ENCODE measurements at places on chromosomes 12 and 14. TPM values are rescaled to one million over a fixed set of nuclear protein-coding genes. Genes with fewer than 3 reads are reported as not detected.

Gene PDE6H
- not detected for total RNA-seq

- H3K4me1 ChIP-seq, result no peaks in the 10 kb centered on the region
- no peak for DNase-seq
- H3K4me3 ChIP-seq, result no peak overlapping the region
Measured at GRCh38 chr12:90809940-90810339, 145.0 kb downstream of the CCER1 start.

DNA sequence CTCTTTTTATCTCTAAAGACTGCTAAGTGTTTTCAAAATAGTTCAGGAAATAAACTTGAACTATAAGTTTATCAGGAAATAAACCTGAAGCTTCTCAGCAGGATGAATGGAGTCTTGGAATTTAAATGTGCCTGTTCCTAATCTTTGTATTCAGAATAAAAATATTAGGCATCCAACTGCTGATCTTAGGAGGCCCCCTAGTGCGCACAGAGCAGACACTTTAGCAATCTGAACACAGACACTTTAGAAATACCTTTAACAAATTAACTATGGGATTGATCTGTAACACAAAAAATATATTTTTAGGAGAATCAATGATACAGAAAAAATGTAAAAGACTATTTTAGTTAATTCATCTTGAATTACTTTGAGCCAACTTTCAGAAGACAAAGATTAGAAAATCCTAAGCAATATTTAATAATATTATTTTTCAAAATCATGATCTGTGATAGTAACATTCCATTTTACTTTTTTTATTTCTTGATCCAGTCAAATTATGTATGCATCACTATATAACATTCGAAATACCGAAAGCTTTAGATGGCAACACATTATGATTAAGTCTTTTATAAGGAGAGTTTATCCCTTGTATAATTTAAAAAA lies 80.9 kb downstream of the SLC41A2 start:
- H3K27ac ChIP-seq, result no peak overlapping the region
- no peak overlapping the region for H3K4me3 ChIP-seq
- peaks cover 15% of the 10 kb centered on the region for H3K36me3 ChIP-seq
- no peak for DNase-seq
- H3K27me3 ChIP-seq, result no peaks in the 10 kb centered on the region

DNA sequence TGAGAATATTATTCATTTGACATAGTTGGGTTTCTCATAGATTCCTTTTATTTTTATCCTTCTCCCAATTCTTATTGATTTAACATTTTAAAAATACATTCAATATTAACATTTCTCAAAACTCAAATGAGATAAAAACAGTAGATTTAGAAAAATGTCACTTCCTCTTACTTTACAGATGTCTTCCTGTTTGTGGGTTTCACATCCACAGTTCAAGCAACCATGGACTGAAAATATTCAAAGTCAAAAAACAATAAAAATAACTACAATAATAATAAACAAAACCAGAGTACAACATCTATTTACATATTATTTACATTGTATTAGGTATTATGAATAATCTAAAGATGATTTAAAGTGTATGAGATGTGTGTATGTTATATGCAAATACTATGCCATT lies 111.3 kb upstream of the SLC16A7 start:
- H3K27me3 ChIP-seq, result peaks cover 4% of the 10 kb centered on the region
- no peaks in the 10 kb centered on the region for H3K4me1 ChIP-seq

Gene TTC6
- not detected for total RNA-seq

GRCh38 chr14:68824517-68825347 lies 31.9 kb upstream of the ZFP36L1 start:
- no peak overlapping the region for H3K4me3 ChIP-seq
- peaks cover 7% of the 10 kb centered on the region for H3K36me3 ChIP-seq
- H3K27me3 ChIP-seq, result no peaks in the 10 kb centered on the region
- no peak for DNase-seq
- no peak overlapping the region for H3K27ac ChIP-seq

GRCh38 chr14:54120260-54120659 lies 163.6 kb upstream of the BMP4 start:
- H3K4me3 ChIP-seq, result no peak overlapping the region
- H3K4me1 ChIP-seq, result peaks cover 15% of the 10 kb centered on the region
- DNase-seq, result no peak
- H3K27me3 ChIP-seq, result no peaks in the 10 kb centered on the region
- no peak overlapping the region for H3K27ac ChIP-seq

GRCh38 chr12:122130150-122130549 lies 43.9 kb downstream of the IL31 start:
- peak overlapping the region; percentile 66 for H3K27ac ChIP-seq
- no peaks in the 10 kb centered on the region for H3K27me3 ChIP-seq
- peaks cover 27% of the 10 kb centered on the region for H3K36me3 ChIP-seq
- DNase-seq, result no peak
- peaks cover 20% of the 10 kb centered on the region for H3K4me1 ChIP-seq
- H3K4me3 ChIP-seq, result no peak overlapping the region

- H3K4me3 ChIP-seq, result peak overlapping the region; percentile 49
- peaks cover 90% of the 10 kb centered on the region for H3K4me1 ChIP-seq
- H3K27me3 ChIP-seq, result no peaks in the 10 kb centered on the region
- DNase-seq, result no peak
- H3K27ac ChIP-seq, result peak overlapping the region; percentile 84
Measured at GRCh38 chr12:27285403-27285802, 41.3 kb downstream of the STK38L start.

DNA sequence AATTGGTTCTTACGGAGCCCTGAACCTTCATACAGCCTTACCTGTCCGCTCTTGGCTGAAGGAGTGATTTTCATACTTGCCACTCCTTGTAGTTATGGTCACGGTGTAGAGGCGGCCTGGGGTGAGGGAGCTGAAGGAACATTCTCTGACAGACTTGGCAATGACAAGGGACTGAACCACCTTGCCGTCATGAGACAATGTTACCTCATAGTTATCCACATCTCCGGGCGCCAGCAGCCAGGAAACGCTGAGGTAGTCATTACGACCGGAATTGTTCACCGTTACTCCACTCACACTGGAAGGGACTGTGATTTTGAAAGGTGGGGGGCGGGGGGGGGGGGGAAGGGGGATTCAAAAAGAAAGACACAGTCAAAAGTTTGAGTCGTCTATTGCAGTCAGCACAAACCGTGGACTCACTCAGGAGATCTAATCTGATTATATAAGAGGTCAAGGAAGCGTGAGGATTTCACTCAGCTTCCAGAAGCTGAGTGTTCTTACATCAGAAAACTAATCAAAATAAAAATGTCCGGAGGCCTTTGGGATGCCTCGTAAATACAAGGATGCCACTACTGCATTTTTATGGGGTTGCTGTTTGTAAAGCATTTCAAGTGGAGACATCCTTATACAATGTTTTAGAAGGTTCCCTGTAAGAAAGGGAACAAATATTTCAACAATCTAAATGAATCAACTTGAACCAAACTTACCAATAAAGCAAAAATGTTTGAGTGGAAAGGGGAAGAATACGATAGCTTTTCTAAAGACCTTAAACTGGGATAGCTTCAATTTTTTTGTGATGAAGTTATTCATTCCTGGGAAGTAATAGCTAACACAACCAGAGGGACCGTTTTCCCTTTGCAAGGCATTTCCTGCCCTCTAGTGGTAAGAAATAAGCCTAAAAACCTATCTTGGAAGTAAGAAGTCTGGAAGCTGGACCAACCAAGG lies 60.6 kb downstream of the PTPRB start:
- no peaks in the 10 kb centered on the region for H3K27me3 ChIP-seq
- DNase-seq, result no peak
- H3K4me1 ChIP-seq, result peaks cover 11% of the 10 kb centered on the region
- H3K4me3 ChIP-seq, result no peak overlapping the region
- H3K27ac ChIP-seq, result no peak overlapping the region

GRCh38 chr12:53770281-53770680 lies 18.5 kb upstream of the CISTR start:
- peaks cover 1% of the 10 kb centered on the region for H3K36me3 ChIP-seq
- peaks cover 12% of the 10 kb centered on the region for H3K4me1 ChIP-seq
- no peak overlapping the region for H3K27ac ChIP-seq
- DNase-seq, result no peak
- H3K4me3 ChIP-seq, result no peak overlapping the region
- H3K27me3 ChIP-seq, result peaks cover 23% of the 10 kb centered on the region

Gene CLEC6A
- total RNA-seq, result not detected

DNA sequence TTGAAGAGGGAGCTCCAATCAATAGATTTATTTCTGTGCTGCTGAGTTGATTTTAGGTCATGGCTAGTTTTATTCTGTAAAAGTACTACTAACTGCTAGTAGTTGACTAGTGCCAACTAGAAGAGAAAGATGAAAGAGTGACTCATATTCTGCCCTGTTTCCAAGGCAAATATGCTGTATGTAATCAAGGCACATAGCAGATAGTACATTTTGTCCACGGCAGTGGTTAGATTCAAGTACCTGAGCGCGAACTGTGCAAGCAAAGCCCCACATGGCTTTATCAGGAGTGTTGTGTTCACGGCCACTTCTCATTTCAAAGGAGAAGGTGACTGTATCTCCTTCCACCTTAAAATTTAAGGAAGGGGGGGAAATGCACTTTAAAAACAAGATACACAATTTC lies 126.8 kb downstream of the TRAFD1 start:
- DNase-seq, result no peak
- H3K4me1 ChIP-seq, result no peaks in the 10 kb centered on the region
- H3K27me3 ChIP-seq, result no peaks in the 10 kb centered on the region
- H3K4me3 ChIP-seq, result no peak overlapping the region
- H3K27ac ChIP-seq, result no peak overlapping the region

- DNase-seq, result no peak
- no peaks in the 10 kb centered on the region for H3K36me3 ChIP-seq
- no peak overlapping the region for H3K27ac ChIP-seq
- no peak overlapping the region for H3K4me3 ChIP-seq
Measured at GRCh38 chr12:48910196-48910595, 15.1 kb downstream of the FKBP11 start.
